ENCODE measurements at places on chromosomes 1 and 21.

GRCh38 chr1:165442053-165442452, 2.9 kb downstream of the RXRG start:
- no peak for DNase-seq

DNA sequence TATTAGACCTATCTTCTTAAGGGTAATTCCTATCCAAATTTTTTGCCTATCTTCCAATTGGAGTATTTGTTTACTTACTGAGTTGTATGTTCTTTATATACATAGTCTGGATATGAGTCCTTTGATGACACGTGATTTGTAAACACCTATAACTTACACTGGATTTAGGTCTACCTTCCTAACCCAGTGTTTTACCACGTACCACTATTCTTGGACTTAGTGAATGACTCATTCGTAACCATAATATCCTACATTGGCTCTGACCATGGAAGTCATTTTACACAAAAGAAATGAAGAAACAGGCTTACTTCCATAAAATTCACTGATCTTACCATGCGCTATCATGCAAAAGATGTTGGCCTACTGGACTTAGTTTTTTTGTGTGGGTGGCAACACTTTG, 23.9 kb upstream of the ZZZ3 start:
- no peak for DNase-seq

- DNase-seq: no peak
Measured at GRCh38 chr21:14356746-14357145, 26.2 kb downstream of the HSPA13 start.

DNA sequence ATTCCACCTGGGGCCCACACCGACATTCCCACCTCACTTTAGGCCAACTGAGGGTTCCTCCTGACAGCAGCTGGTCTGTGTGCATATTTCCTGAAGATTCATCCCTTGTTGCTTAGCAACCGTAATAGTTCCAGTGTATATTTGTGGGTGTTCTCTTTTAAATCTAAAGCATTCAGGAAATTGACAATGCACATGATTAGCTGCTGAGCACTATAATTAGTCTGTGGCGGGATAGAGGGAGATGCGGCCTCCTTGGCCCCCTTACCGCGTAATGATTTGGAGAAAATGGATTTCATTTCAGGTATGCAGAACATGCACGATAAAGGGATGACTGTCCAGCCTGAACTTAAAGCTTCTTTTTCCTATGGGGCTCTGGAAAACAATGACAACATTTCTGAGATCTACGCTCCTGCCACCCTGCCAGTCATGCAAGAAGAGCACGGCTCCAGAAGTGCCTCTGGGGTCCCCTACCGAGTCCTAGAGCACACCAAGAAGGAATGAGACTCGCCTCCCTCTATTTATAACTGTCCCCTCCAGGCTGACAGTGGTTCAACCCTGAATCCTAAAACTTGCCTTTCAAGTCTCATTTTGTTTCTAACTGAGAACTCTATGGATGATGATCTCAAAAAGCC, 33.8 kb upstream of the RCAN3 start:
- no peak for DNase-seq

GRCh38 chr1:248681651-248682050, 20.9 kb downstream of the OR14I1 start:
- no peak for DNase-seq

DNA sequence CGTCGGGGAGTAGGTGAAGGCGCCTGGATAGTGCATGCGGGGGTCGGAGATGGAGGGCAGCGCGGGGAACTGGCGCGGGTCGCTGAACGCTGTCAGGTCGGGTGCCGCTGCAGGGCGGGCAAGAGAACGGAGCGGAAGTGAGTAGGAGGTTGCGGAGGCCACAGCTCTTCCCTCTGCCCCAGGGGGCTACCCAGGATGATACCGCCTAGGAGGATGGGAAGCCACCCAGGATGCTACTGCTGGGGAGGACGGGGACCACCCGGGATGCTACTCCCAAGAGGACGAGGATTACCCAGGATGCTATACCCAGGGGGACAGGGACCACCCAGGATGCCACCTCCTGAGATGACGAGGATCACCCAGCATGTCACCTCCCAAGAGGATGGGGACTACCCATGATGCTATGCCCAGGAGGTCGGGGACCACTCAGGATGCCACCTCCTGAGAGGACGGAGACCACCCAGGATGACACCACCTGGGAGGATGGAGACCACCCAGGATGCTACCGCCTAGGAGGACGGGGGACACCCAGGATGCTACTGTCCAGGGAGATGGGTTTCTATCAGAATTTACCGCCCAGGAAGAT, 123.8 kb downstream of the CLIC6 start:
- DNase-seq: no peak

DNA sequence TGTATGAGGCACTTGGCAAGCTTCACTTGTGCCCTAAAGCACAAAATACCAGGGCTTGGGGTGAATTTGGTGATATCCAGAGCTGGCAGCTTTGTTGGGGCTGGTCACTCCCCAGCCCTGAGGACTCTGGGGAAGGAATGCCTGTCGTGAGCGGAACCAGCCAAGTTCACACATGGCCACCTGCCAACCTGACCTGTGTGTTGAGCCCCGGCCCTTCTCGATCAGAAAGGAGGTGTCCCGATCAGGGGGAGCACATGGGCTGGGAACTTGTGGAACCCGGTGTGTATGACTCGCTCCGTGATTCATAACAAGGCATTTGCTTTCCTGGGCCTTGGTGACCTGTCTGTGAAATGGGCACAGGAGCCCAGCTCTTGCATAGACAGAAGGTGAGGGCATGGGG, 43.1 kb downstream of the AGPAT3 start:
- no peak for DNase-seq

DNA sequence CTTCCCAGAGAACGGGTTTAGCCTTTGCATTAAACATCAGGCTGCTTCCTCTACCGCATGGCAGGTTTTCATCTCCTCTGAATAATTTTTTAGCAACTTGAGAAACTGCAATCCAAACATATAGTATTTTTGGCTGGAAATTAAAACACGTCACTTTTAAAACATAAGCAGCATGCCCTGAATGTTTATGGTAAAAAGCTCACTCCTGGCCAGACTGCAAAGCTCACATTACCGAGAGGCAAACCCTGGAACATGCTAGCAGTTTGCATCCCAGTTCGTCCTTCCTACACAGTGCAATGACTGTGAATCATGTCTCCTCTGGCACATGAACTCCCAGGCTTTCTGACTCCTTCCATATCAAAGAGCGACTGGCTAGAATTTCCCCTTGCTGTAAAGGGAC, 312.3 kb downstream of the RRAGC start:
- DNase-seq: no peak

GRCh38 chr21:30800605-30801004, 12.5 kb downstream of the KRTAP8-1 start:
- DNase-seq: no peak

DNA sequence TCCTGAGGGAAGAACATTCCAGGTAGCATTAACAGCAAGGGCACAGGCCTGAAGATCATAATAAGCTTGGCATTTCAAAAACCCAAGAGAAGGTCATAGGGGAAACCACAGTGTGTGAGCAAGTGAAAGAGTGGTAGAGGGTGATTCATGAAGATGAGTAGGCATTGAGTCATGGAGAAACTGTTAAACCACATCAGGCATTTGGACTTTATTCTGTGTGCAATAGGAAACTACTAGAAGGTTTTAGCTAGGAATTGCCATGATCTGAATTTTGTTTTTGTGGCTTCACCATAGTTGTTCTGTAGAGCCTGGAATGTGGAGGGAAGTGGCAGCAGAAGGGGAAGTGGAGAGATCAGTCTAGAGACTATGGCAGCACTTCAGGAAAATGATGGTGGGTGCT, 359.0 kb upstream of the PTBP2 start:
- peak; percentile 97 for DNase-seq

DNA sequence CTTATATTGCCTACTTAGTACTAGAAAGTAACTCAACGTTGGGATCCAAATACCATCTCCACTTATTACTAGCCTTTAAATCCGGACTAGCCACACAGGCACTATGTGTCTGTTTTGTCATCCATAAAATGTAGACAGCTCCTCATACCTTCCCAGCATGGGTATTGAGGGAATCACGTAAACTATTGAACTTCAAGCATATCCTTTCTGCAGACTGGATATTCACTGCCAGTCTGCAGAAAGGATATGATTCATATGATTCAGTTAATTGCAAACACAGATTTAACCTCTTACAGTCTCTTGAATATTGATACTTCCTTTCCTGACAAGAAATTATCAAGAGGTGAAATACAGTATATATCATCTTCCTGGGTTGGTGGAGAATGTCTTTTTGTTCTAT, 186.0 kb downstream of the LEPR start:
- DNase-seq: no peak

GRCh38 chr1:51898090-51898734, 19.7 kb upstream of the NRDC start:
- peak; percentile 96 for DNase-seq

GRCh38 chr1:245444147-245444828, 289.5 kb downstream of the KIF26B start:
- DNase-seq: no peak

DNA sequence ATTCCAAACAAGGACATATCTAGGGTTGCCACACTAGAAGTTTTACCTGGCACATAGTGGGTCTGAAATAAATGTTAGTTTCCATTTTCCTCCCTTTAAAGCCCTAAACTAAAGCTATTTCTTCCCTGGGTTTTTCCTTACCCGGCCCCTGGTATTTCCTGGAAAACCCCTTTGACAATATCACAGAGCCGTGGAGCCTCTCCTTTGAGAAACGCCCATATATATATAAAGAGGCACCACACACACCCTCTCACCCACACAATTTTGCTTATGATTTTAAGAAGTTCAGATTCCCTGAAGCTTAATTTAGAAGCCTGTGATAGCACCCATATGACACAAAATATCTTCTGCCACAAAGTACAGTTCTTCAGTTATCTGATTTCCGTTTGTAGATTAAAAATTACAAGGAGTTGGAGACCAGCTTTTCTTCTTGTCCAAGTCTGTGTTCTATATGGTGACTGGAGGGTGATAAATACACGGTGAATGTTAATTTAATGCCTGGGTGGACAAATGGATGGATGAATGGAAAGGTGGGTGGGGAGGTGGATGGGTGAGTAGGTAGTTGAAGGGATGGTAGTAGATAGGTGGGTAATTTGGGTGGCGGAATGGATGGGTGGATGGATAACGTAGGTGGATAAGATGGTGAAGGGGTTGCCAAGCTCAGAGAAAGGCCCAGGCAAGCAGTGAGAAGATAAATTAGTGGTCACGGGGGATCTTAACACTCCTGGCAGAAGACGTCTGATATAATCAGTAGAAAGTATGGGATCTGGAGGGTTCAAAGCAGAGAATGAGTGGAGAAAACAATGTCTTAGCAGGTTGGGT, 154.4 kb upstream of the FGGY start:
- no peak for DNase-seq

DNA sequence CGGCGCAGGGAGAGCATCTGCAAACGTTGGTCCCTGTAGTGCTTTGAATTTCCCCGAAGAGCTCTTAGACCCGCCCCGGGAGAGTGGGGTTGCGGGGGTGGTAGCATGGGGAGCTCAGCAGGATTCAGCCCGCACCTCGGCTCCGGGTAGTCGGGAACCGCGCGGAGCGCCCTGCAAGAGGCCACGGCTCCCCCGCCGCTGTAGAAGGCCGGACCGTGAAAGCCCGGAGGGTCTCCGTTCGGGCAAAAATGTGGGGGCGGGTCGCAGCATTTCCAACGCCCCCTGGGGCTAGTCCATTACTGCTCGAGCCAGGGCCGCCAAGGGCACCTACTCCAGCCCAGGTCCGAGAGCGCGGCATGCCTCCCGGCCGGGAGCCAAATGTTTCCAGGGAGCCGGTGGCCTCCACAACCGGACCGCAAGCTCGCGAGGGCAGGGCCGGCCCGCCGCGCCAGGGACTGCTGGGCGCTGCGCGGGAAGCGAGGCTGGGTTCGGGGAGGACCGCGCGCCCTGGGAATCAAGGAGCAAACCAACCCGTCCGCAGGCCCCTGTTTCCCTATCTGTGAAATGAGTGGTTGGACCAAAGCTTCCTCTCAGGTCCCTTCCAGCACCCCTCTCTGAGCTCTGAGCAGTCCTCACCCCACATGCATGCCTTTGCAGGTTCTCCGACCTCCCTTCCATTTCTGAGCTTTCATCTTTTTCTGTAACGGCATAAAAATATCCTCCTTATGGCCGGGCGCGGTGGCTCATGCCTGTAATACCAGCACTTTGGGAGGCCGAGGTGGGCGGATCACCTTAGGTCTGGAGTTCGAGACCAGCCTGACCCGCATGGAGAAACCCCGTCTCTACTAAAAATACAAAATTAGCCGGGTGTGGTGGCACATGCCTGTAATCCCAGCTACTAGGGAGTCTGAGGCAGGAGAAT, 775 bp upstream of the TMEM63A start:
- DNase-seq: peak; percentile 33

DNA sequence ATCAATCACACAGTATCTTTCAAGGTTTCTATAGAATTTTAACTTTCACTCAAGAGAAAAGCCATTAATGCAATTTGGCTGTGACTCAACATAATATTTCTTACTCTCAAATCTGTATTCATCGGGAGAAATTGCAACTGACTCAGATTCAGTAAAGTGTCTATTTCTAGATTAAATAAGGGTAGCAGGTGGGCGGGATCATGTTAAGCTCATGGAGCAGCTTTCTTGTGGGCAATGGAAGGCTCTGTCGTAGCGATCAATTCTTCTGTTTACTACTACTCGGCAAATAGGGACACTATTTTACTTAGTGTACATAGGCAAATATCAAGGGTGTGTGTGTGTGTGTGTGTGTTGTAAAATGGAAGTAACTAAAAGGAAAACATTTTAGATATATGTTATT, 423.6 kb upstream of the NEGR1 start:
- DNase-seq: no peak

DNA sequence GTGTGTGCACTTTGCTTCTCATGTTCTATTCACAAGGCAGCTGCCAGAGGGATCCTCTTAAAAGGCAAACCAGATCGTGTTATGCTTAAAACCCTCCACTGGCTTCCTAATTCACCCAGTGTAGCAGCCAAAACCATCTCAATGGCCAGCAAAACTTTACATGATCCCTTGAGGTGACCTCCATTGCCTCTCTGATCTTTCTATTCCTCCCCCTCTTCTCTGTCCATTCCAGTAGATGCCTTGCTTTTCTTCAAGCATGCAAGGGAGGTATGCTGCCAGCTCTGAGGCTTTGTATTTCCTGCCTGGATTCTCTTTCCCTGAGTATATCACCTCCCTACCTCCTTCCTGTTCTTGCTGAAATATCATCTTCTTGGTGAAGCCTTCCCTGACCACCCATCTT, 93.2 kb upstream of the KCNK2 start:
- DNase-seq: peak; percentile 82

- DNase-seq: no peak
Measured at GRCh38 chr1:167229719-167230385, 9.2 kb downstream of the POU2F1 start.

DNA sequence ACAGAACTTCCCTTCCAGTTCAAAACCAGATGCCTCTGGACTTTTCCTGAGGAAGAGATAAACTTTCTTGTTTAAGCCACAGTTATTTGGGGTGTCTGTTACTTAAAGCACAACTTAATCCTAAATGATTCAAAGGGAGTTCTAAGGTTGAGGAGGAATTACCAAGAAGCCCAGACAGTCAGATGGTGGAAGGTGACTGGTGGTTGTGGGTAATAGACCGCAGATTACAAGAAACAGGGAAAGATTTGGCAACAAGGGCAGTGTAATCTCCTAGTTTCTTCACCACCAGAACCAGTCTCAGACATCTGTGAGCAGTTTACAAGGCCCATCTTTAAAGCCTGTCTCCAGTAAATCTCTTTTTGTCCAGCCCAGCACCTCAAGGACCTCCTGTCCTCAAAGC, 130.1 kb upstream of the CTTNBP2NL start:
- no peak for DNase-seq

All from NCI-H226 (cell line).